ENCODE measurements at places on chromosomes 4 and X. TPM values are rescaled to one million over a fixed set of nuclear protein-coding genes. Genes with fewer than 3 reads are reported as not detected.

DNA sequence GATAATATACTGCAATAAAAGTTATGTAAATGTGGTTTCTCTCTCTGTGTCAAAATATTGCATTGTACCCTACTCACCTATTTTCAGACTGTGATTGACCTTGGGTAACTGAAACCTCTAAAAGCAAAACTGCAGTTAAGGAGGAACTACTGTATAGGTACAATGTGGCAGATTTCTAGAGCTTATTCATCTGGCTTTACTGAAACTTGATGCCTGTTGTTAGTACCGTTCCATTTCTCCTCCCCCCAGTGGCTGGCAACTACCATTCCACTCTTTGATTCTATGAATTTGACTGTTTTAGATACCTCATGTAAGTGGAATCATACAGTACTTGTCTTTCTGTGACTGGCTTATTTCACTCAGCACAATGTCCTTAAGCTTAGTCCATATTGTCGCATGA, 61.9 kb downstream of the HOPX start:
- no peak for DNase-seq

GRCh38 chr4:67375291-67375690, 170.0 kb downstream of the CENPC start:
- no peak for DNase-seq

DNA sequence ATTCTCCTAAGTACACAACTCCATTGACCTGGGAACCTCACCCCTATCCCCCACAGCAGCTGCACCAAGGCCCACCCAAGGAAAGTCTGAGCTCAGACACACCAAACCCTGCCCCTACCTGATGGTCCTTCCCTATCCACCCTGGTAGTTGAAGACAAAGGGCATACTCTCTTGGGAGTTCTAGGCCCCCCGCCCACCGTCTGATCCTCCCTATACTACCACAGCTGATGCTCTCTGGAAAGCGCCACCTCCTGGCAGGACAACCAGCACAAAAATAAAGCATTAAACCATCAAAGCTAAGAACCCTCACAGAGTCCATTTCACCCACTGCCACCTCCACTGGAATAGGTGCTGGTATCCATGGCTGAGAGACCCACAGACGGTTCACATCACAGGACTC, 83.6 kb downstream of the ANAPC10 start:
- DNase-seq: no peak

DNA sequence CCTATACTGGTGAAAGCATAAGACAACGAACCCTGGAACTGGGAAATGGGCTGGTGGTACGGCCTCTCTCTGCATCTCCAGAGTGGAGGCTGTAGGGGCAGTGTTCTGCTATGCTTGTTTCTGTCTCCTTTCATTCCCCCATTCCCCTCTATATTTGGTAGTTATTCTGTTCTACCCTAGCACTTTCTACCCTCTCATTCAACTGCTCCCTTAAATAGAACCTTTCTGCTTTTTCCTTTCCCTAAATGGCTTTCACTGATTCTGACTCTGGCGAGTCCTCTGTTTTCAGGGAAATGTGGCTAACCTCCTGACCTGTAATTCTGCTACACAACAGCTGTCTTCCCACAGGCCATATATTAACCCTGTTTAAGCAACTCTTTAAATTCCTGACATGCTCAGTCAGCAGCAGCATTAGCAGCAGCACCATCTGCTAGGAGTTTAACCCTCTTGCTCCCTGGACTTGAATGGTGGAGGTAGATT, 94.2 kb downstream of the CXCL13 start:
- DNase-seq: peak; percentile 74

- DNase-seq: no peak
Observed at GRCh38 chrX:47637546-47638195, 7.9 kb upstream of the CFP start.

DNA sequence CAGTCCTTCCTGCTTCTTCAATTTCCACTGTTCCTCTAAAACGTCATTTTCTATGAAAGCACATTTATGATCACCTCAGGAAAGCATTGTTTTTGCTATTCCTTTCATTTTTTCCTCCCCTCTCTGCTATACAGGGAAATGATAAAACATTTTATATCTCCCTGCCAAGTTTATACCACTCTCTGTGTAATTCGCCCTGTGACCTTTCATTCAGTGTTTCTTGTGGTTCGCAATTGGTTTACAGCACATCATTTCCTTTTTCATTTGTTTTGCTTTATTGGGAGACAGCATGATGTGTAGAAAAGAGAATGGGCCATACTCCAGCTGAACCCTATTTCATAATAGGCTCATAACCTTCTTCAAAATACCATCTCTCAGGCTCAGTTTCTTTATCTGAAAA, 99.9 kb upstream of the RAPGEF2 start:
- DNase-seq: no peak

COL25A1 gene
- not detected for total RNA-seq

DNA sequence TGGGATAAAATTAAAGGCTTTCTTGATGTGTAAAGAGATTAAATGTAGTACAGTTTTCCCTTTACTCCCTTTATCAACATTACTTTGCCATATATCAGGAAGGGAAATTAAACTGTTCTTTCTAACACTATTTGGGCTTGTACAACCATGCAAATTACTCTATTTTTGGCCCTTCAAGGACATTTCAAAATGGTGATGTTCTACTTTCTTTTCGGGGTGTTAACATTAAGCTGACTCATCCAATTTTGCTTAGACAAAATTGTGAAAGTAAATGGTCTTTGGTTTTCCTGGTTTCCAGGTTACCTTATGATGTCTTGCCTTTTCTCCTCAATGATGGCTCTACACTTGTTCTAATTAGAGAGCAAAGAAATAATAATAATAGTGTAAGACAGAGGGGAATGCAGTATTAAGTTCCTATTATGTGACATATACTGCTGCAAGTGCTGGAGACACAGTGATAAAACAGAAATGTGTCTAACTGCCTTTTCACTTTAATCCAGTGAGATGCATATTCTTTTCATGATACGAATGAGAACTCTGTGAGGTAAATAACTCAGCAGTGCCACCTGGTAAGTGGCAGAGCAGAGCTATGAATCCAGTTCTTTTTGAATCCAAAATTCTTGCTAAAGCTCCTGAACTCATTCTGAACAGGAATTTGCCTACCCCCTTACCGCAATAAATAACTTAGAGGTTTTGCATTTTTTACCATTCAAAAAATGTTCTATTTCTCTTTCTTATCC, 35.7 kb upstream of the PDE5A start:
- no peak for DNase-seq

DNA sequence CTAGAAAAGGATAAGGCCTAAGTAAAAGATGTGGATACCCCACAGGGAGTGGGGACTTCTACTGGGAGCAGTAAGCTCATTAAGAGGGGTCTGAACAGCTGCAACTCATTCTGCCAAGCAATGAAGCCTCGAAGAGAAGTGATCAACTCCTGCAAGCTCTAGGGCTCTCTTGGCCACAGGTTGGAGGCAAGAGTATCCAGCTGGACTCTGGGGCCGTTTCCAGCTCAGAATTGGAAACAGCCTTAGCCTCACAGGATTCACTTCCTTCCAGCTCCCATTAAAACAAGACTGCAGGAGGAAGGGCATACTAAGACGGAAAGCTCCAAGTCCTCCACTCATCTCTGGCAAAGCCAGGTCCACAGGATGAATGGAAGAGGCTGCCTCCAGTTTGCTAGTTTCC, 126.3 kb downstream of the ATG4A start:
- no peak for DNase-seq

GRCh38 chr4:8727546-8728510, 135.3 kb downstream of the CPZ start:
- DNase-seq: no peak

GCNA gene
- total RNA-seq: 0.66 TPM

PLAC1 gene
- total RNA-seq: 0.69 TPM
